ENCODE measurements at places on chromosomes 5 and 9.

- no peak for DNase-seq
Measured at GRCh38 chr9:98164912-98165311, 27.5 kb downstream of the CORO2A start.

- DNase-seq: no peak
Measured at GRCh38 chr5:150278046-150278730, 11.4 kb downstream of the CAMK2A start.

GRCh38 chr5:73437777-73438644 is 10.6 kb downstream of the FOXD1 start:
- no peak for DNase-seq

DNA sequence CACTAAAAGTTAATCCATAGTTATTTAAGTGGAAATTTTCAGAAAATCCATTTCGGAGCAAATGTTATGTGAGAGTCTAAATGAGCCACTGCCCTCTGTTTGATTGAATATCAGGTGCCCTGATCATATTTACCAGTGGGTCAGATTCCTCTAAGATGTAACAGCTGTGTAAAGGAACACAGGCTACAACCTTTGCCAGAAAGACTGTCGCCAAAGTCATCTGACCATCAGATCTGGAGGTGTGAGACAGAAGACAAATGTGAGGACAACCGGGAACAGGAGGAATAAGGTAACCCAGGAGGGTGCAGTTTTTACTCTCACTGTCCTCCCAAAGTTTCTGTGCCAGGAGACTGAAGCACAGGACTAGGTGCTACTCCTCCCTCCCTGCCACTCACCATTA is 90.8 kb downstream of the CAAP1 start:
- DNase-seq: no peak

GRCh38 chr9:8706998-8707397 is 907.4 kb upstream of the DMAC1 start:
- DNase-seq: no peak

GRCh38 chr5:165272436-165272835 is 1767.0 kb downstream of the MAT2B start:
- DNase-seq: no peak

GRCh38 chr5:137273511-137273910 is 225.6 kb downstream of the SPOCK1 start:
- no peak for DNase-seq

GRCh38 chr5:38621840-38622437 is 65.5 kb upstream of the LIFR start:
- no peak for DNase-seq

Data from ELF-1 (cell line).